Activated CD8-positive, alpha-beta memory T cell treated with anti-CD3 and anti-CD28 coated beads for 4 hours (primary cell): ENCODE measurements at places on chromosomes 2 and 18.

GRCh38 chr2:42105330-42106256 is 57.8 kb downstream of the PKDCC start:
- DNase-seq = peak; percentile 52

DNA sequence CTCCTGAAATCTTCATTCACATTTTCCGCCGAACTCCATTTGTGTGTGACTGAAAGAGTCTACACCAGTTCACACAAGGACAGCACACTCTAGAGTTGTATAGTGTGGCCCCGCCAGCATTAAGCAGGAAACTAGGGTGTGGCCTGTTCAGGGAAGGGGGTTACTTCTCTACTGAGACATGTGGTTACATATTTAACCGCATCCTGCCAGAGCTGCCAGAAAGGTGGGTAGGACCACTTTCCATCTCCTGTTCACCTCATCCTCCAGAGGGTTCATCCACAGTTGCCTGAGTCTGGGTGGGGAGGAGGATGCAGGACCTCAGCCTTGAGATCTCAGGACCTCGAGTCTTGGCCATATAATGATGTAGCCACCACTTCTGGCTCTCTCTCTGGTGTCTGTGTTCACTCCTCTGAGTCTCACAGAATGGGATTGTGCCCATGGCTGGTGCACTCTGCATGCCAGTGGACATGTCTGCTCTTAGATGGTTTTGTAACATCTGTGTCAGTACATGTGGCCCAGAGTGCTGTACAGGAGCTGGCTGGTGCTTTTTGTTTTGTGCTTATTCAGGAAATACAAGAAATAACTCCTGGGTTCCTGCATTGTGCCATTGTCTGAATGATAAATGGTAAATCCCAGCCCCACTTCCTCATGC is 7.7 kb upstream of the SP140L start:
- peak; percentile 57 for DNase-seq

DNA sequence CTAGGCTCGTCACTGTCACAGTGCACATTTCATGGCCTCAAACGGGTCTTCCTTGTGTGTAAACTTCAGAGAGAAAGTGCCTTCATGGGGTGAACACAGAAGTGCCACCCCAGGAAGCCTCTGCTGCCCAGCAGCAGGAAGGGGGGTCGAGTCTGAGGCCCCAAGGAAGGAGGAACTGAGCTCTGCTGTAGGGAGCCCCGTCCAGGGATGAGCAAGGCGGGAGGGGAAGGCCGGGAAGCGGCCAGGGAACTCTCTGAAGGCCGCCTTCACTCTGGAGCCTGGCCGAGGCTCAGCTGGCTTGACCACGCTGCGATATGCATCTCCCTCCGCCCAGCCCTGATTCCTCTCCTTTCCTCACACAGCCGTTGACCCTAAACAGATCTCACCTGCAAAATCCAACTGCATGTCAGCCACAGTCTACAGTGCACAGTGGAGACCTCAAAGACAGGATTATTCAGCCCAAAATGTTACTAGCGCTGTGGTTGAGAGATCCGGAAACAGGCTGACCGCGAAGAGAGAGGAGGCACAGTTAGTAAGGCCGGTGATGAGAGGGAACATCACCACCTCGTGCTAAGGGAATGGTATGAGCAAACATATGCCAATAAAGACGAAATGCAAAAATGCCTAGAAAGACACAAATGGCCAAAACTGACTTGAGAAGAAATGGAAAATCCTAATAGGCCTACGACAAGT is 34.2 kb upstream of the CTDP1 start:
- DNase-seq = no peak

DNA sequence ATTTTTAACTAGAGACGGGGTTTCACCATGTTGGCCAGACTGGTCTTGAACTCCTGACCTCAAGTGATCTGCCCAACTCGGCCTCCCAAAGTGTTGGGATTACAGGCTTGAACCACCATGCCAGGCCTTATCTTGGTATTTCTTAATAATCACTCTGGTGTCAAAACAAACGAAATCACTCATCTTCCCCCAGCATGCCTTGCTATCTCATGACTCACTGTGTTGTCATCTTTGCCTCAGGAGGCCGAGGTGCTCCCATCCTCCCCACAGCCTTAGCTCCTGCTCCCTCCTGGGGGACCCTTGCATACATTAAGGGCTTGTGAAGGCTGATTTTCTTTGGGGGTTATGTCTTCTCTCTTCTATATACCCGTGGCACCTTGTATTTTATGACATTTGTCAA is 250.1 kb upstream of the DPP10 start:
- DNase-seq = no peak

- DNase-seq = no peak
These were observed 11.6 kb upstream of the TBC1D8 start for GRCh38 chr2:101162561-101163330.

- DNase-seq = no peak
These were observed 375.9 kb downstream of the TNS1 start for GRCh38 chr2:217626926-217627325.

- no peak for DNase-seq
These were observed 143.0 kb downstream of the ZNF516 start for GRCh38 chr18:76351961-76352581.

- DNase-seq = no peak
These were observed 149.9 kb downstream of the ZNF236 start for GRCh38 chr18:76972241-76972640.

GRCh38 chr2:66693076-66693965 is 258.4 kb downstream of the MEIS1 start:
- DNase-seq = no peak

GRCh38 chr2:37934591-37935513 is 9.8 kb downstream of the RMDN2 start:
- DNase-seq = no peak

GRCh38 chr18:10973567-10974203 is 175.7 kb downstream of the PIEZO2 start:
- no peak for DNase-seq

DNA sequence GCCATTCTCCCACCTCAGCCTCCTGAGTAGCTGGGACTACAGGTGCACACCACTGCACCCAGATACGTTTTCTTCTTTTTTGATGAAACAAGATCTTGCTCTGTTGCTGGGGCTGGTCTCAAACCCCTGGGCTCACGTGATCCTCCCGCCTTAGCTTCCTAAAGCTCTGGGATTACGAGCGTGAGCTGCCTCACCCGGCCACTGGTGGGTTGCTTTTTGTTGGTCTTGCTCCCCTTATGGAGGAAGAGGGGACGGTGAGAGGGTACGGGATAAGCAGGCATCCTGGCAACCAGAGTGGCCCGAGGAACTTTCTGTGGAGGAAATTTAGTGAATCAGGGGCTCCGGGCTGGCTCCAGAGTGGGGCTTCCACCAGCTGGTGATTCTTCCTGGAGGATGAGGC is 222.3 kb downstream of the HDAC4 start:
- no peak for DNase-seq

DNA sequence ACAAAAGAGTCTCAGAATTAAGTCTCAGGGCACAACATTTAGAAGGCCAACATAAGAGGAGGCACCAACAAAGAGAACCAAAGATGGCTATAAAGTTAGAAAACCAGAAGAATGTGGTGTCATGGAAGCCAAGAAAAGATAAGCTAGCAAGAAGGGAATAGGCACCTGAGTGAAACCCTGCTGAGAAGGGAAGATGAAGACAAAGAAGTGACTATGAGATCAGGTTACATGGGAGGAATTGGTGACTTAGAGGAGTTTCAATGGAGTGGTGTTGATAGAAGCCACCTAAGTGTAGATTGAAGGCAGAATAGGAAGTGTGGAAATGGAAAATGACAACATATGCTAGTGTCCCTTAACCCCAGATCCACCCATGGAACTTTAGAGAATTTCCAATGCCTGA is 327.6 kb upstream of the KCNJ3 start:
- DNase-seq = no peak

GRCh38 chr2:51528156-51528555 is 496.2 kb upstream of the NRXN1 start:
- DNase-seq = no peak

GRCh38 chr2:14910654-14911053 is 278.1 kb downstream of the LRATD1 start:
- DNase-seq = no peak

DNA sequence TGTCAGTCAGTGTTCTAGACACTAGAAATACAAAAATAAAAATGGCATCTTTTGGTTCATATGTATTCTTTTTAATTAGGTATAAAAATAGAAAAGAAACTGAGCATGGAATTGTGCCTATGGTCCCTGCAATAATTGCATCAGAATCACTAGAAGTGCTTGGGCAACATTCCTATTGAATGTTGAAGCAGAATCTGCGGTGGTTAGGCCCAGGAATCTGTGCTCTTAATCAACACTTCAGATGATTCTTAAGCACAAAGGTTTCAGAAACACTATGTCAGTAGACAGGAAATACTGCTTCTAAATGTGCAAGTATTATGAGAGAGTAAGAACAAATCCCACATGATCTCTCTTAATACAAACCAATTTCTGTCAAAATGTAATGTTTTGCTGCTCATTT is 20.3 kb upstream of the RBBP8 start:
- DNase-seq = no peak

GRCh38 chr2:134141598-134142340 is 112.1 kb upstream of the MGAT5 start:
- DNase-seq = no peak

DNA sequence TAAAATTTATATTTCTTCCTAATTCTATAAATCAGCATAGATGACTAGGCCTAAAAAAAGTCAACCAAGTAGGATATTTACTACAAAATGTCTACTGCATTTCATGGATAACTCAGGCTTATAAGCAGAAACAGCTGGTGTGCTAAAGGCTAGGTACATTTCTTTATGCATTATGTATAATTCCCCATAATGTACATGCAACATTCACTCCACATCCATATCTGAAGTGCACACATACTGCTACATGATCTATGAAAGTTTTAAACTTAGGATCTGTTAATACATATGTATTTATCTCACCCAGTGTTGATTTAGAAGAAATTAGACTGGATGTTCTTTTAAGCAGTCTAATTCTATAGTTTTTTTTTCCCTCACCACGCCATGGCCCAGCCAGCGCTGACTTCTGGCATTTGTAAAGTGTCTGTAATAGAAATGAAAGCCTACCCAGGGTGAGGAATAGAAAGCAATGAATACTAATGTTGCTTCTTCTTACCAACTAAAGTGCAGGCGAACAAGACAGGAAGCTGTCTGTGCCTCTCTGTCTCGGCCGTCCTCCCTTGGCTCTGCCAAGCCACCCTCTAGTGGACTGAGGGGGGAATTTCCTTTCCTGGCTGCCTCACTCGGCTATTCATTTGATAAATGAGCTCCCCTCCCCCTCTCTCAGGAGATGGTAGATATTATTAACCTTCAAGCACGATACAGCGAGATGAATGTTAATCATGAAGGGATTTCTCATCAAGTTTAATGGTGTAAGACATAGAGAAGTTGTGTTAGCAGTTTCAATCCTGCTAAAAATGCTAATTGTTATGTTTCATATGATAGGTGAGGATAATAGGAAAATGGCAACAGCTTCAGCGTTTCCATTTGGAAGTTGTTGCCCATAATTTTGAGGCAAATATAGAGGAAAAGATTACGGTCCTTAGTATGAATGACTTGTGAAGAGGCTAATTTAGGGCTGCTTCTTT is 384.5 kb downstream of the MTX2 start:
- no peak for DNase-seq

DNA sequence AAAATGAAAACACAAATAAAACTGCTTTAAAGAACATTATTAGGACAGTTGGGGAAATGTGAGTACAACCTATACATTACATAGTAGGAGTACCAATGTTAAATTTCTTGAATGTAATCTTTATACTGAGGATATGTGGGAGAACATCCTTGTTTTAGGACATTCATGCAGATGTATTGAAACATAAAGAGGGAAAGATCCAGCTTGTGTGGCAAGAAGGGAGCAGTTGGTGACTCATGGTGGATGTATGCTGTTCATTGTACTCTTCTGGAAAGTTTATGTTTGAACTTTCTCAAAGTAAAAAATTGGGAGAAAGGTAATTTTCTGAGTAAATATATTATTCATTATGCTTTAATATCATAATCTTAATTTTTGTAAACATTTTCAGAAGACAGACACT is 132.1 kb upstream of the DLGAP1 start:
- DNase-seq = no peak

- no peak for DNase-seq
These were observed 3.2 kb downstream of the TRAK2 start for GRCh38 chr2:201448061-201448460.

- no peak for DNase-seq
These were observed 48.9 kb upstream of the HPCAL1 start for GRCh38 chr2:10253596-10254372.

DNA sequence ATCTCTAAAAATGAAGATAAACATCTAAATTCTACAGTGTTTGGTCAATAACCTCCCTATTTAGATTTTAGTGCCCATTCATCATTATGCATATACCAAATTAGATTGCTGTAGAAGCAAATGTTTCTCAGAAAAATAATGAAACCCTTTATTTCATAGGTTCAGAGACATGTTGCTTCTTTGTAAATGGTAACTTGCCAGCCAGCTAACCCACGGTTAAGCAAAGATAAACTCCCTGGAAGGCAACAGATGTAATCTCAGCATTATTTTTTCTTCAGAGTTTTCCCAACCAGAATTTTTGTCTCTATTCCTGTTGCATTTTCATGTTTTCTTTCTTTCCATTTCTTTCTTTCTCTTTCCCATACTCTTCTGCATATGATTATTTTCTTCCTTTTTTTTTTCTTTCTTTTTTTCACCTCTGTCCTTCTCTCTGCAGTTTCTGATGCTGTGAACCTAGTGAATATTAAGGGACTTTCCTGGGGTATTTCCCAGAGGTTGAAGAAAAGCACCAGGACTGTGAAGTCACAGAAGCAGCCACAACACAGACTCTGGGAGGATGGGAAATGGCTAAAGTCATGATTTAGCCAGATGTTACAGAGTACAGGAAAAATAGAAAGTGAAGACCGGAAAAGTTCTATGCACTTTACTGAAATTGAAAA is 50.0 kb upstream of the DSG1 start:
- DNase-seq = no peak

DNA sequence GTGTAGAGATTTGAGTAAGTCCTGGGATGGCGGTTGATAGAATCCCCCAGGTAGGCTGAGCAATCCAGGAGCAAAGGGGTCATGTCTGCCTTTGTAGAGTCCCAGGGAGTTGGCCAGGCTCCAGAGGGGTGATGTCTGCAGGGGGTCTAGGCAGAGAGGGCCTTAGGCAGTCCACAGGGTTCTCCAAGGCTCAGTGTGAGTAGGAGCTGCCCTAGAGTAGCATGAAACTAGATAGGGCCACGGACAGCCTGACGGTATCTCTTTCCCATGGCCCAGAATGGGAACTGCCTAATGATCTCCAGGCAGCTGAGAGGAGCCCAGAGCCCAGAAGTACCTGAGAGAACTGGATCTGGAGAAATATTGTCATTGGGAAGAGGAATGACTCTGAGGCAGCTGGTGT is 9.0 kb upstream of the FAM136A start:
- DNase-seq = no peak

GRCh38 chr18:63879709-63880108 is 7.8 kb upstream of the SERPINB2 start:
- no peak for DNase-seq
